ENCODE measurements at places on chromosomes 7 and 10.

DNA sequence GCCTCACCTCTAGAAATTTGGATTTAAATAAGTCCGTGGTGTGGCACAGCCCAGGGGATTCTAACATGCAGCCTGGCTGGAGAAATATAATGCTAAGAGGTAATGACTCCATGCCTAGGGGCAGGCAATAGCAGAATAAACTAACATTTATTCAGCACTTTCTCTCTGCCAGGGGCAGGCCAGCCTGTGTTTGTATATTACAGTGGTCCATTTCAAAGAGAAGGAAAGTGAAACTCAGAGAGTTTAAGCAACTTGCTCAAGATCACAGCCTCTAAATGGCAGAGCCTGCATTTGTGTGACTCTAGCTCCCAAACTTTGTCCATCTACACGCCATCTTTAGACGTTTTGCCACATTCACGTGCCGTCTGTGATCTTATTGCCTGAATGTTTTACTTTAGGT is 6.7 kb upstream of the LRRC18 start:
- no peak for DNase-seq

DNA sequence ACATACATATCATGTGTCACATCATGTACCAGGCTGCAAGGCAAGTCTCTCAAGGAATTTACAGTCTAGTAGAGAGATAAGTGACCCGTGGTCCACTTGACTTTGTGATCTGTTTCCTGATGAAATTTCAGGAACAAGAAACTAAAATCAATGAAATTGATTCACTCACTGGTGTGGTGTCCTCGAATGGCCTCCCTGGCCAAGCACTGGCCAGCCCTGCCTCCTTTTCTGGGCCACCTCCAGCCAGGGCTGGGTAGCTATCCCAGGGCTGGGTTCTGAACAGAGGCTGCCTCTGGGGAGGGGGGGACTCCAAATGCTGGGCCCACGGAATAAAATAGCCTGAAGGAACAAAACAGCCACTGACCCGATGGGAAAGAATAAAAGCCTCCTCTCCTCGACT is 182.2 kb downstream of the HERPUD2 start:
- peak; percentile 11 for DNase-seq

DNA sequence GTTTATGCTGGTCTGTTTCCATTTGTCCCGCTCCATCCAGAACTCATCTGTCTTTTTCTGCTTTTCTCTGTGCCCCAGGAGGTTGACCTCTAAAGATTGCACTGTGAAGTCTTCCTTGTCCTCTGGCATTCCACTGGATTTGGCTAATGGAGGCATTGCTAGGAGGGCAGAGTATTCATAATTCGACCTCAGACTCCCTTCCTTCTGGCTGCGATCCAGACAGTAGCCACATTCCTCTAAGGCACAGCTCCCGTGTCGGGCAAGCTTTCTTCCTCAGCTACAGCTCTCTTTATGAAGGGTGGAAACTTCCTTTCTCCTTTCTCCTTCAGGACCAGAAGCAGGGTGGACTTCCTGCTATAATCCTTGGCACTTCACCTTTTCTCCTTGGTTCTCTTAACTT is 175.9 kb downstream of the BAMBI start:
- no peak for DNase-seq

GRCh38 chr7:138324941-138325340 is 135.1 kb upstream of the TRIM24 start:
- no peak for DNase-seq

GRCh38 chr10:96704563-96704962 is 15.8 kb downstream of the PIK3AP1 start:
- DNase-seq = no peak

- no peak for DNase-seq
These were observed 148.8 kb downstream of the HIBADH start for GRCh38 chr7:27513885-27514284.

- no peak for DNase-seq
These were observed 116.9 kb upstream of the ANLN start for GRCh38 chr7:36272567-36273269.
